Hematopoietic multipotent progenitor cell (in vitro differentiated cells): ENCODE measurements at places on chromosomes 4 and X. TPM values are rescaled to one million over a fixed set of nuclear protein-coding genes. Genes with fewer than 3 reads are reported as not detected.

GRCh38 chrX:20144491-20144890, 2.9 kb upstream of the EIF1AX start:
- DNase-seq = no peak

DNA sequence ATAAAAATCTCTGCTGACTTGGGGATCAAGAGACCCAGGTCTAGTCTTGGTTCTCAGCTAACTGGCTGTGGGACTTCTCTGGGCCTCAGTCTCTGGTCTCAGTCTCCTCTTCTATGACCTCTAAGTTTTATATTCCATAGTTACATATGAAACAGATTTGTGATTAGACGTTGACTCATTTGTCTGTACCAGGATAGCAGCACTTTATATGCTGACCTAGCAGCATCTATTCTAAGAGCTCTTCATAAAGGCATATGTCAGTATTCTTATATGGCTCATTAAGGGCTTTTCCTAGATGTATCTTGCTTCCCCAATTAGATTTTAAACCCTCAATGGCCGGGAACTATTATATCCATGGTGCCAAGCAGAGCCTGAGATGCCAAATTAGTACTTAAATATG, 12.7 kb downstream of the GRPR start:
- DNase-seq = no peak

ADH1C gene
- total RNA-seq = not detected

GRCh38 chrX:17405225-17405969, 30.4 kb downstream of the NHS start:
- DNase-seq = no peak

IL13RA2 gene
- total RNA-seq = under 0.01 TPM
